ENCODE measurements at places on chromosomes 1 and 21.

DNA sequence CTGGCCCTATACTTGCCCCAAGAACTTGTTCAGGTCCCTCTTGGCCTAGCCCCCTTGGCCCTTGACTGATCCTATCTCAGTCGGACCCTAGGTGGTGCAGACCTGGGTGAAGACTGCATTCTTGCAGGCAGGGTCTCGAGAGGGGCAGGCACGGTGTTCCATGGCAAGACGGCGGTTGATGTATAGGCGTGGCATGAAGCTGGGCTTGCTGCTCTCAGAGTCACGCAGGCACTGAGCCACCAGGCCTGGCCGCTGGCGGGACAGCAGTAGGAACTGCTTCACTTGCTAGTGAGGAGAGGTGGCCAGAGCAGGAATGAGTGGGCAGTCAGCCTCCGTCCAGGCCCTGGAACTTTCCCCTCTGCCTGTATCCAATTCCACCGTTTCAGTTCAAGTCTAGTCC, 3.8 kb downstream of the HECTD3 start:
- no peak for DNase-seq

DNA sequence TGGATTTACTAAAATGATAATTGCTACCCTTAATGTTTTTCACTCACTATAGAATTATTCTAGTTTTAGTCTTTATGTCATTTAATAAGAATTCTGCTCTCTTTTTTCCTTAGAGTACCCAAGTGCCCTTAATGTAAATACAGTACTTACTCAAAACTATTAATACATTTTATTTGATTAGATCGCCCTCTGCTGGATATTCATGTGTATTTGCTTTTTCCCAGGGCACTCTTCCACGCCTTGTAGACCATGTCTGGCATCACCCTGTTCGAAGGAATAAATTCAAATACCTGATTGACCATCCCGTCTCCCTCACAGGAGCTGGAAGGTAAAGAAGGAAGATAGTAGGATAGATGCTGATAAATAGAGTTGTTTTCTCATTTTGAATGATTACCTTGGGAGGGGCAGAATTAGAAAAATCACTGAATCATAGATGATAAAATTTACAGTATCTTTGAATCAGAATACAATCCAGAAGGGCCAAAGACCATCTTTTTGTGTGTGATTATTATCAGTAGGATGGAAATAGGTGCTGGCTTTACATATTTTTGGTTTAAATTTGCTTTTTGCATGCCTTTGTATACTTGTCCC, 4.1 kb downstream of the AXDND1 start:
- DNase-seq: peak; percentile 86

GRCh38 chr1:204250428-204251030, 36.7 kb upstream of the GOLT1A start:
- no peak for DNase-seq

DNA sequence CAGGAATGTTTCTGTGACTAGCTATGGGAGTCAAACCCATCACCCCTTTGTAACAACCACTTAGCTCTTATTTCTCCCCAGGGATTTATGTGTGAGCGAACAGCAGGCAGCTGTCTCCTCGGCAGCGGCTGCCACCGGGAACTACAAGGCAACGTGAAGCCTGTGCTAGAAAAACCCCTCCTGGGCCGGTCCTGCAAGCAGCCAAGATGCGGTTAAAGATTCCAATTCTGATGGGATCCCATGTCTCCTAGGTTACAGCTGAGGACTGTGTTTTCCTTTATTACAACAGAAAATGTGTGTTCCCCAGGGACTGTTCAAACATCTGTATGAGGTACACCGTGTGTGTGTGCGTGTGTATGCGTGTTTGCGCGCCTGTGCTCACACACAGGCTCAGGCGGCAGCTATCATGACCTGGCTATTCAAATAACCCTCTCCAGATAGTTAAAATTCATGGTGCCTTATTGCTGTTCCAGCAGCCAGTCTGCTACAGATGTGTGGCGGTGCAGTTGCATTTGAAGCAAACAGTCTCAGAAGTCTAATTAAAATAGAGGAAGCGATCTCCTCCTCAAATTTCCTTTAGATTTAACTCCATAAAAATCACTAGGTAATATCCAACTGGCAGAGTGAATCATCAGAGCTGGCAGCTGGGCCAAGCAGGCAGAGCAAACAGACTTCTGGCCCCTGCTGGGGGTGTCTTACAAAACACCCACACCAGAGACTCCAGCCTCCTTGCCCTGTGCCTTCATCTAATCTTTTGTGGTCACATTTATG, 68.0 kb downstream of the LMX1A start:
- DNase-seq: peak; percentile 97

GRCh38 chr1:8361198-8361849, 43.4 kb downstream of the SLC45A1 start:
- DNase-seq: no peak

DNA sequence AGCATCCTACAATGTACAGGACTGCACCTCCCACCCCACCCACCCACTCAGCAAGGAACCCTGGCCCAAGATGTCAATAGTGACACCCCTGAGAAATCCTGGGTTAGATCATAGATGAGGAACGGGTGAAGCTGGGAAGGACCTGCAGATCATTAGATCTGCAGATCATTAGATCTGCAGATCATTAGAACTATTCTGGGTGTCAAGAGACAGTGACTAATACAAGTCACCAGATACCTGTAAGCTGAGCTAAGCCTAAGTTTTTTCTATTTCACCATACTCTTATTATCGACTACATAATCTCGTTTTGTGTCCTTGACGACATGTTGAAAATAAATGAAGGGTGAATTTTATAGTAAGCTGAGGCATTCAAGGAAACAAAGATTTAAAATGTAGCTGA, 325.7 kb downstream of the DUSP10 start:
- DNase-seq: no peak

DNA sequence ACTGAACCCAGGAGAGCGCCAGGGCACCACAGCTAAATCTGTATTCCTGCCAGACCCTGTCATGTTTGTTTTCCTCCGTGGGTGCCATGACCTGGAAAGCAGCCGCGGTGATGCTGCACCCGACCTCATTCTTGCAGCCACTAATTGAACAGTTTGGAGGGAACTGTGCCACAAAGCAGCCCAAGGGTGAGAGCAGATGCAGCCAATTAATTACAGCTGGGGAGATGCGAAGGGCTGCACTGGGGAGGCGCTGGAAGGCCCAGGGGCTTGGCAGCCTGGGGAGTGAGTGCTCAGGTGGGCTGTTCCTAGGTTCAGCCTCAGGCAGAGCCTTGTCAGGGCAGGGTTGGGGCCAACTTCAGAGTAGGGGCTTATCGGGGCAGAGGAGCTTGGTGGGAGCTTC, 158.4 kb upstream of the CD34 start:
- peak; percentile 91 for DNase-seq

- DNase-seq: no peak
These were observed 135.3 kb downstream of the GDAP2 start for GRCh38 chr1:117794073-117794472.

GRCh38 chr1:109974191-109974590, 10.4 kb upstream of the AHCYL1 start:
- DNase-seq: no peak

GRCh38 chr1:20478057-20478635, 7.9 kb downstream of the CAMK2N1 start:
- no peak for DNase-seq

GRCh38 chr1:178361847-178362246, 134.9 kb downstream of the CLEC20A start:
- DNase-seq: no peak

DNA sequence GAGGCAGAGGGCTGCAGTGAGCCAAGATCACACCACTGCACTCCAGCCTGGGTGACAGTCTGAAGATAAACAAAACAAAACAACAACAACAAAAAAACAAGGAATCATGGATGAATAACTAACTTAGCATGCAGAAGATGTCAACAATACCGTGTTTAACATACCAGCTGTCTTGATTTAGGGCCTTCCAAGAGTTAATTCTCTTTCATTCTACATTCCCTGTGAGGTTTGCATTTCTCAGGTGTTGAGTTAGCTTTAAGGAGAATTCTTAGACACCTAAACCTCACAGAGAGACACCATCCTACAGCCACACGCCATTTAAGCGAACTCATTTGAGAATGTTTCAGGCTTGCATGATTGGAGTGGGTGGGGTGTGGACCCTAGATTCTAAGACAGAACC, 363.1 kb upstream of the RUNX1 start:
- no peak for DNase-seq

DNA sequence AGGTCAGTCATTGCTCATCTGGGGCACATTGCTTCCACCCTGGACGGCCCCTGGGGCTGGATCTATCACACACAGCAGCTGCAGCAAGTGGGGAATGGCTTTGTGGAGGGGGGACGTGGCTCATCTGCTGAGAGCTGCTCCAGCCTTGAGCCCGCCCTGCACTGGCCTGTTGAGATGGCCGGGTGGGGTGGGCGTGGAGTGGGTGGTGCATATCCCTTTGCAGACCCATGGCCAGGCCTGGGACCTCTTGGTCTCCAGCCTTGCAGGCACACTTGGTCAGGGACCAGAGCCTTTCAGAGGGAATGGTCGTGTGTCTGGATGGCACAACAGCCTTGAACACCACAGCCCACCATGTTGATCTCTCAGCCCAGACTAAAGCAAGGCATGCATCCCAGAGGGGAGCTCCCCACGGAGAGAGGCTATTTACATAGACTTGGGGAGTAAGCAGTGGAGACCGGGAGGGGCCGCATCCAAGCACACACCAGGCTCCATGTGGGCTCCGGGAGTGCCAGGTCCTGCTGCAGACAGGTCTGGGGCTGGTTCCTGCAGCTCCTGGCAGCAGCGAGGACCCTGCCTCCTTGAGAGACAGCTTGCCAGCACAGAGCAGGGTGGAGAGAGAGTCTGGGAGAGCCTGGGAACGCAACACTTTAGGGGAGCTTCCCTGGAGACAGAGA, 52.8 kb upstream of the SELENON start:
- DNase-seq: no peak

- DNase-seq: peak; percentile 73
These were observed 8.6 kb downstream of the HJV start for GRCh38 chr1:146012703-146013558.

- DNase-seq: no peak
These were observed 35.6 kb upstream of the ECE1 start for GRCh38 chr1:21325731-21326387.

DNA sequence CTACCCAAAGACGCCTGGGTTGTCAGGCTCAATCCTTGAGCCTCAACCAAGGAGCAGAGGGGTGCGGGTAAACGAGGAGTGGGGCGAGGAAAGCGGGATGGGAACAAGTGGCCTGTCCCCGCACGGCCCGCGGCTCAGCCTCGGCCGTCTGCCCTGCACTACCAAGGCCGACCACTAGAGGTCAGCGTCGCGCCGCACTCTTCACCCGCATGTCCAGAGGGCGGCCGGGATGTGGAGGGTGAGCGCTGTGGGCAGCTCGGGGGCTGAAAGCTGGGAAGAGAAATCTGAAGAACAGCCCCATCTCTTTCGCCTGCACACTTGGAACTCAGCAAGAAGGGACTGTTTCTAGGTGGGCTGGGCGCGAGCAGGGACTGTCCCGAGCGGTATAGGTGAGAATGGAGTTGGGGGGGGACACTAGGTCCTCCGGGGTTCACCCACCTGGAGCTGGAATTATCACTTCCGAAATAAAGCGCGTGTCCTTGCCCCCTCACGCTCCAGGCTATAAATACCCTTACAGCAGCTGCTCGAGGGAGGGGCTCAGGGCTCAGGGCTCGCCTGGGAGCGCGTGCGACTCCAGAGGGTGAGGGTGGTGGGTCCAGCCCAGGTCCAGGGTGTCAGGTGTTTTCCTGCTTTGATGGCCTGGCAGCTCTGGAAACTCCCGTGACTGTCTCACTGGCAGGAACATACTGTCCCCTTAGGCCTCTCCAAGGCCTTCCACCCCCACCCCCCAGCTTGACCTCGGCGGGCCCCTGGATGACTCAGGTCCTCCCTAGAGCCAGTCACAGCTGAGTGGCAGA, 9.8 kb downstream of the SLC30A2 start:
- peak; percentile 51 for DNase-seq

- DNase-seq: no peak
These were observed 43.2 kb upstream of the NUF2 start for GRCh38 chr1:163278602-163279001.

DNA sequence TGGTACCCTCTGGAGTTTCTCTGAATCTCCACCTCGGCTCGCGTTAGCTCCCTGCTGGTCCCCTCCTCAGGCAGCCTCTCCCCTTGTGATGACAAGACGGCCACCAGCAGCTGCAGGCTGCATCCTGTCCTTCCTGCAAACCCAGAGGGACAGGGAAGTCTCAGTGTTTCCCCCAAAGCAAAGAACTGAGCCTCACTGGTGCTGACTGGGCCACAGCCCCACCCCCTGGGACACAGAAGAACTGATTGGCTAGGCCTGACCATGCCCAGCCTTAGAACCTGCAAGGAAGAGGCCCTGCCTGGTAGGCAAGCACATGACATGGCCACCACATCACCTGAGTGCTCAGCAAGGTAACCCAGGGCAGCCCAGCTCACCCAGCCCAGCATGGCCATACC, 34.6 kb downstream of the TMEM51 start:
- no peak for DNase-seq

- no peak for DNase-seq
These were observed 37.5 kb downstream of the QSOX1 start for GRCh38 chr1:180192172-180192571.

GRCh38 chr1:232302376-232303221, 327.3 kb downstream of the SIPA1L2 start:
- peak; percentile 98 for DNase-seq

GRCh38 chr1:58333511-58333910, 213.0 kb downstream of the OMA1 start:
- no peak for DNase-seq

GRCh38 chr1:30323352-30323751, 400.0 kb downstream of the MATN1 start:
- DNase-seq: no peak

GRCh38 chr1:232806186-232806510, 932 bp downstream of the MAP10 start:
- no peak for DNase-seq

DNA sequence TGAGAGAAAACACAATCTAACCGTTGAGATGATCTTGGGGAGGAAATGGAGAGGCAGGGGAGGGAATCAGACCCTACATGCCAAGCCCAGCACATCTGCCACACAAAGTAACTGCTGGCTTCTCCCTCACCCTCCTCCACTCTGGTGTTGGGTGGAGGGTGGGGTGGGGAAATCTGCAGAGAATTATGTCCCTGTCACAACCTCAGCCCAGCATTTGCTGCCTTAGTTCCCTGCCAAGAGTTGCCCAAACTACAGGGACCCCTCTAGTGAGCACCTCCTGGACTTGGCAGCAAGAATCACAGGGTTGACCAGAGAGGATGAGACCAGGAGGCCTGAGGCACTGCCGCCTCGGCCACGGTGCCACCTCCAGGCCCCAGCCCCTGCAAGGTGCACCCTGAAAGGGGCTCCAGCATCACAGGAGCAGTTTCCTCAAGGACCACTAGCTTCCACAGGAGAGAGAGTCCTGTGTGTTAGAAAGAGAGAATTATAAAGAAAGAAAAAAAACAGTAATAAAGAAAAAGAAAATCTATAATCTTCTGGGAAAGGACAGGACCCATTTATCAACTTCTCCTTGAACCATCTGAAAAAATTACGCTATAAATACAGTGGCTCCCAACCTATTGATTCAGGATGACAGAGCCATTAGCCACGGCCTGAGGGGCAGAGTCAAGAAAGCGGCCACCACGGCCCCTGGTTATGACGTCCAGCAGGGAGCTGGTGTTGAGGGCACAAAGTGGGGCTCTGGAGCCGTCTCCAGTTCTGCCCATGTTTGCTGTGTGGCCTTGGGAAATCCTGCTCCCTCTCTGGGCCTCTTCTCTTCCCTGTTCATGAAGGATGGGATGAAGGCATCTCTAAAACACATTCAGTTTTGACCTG, 451.7 kb downstream of the MATN1 start:
- no peak for DNase-seq

GRCh38 chr1:109659145-109659544, 3.2 kb downstream of the GSTM4 start:
- no peak for DNase-seq

- no peak for DNase-seq
These were observed 1.8 kb upstream of the ZBTB48 start for GRCh38 chr1:6577831-6578525.

GRCh38 chr21:30634906-30635305, at the start of gene KRTAP20-2:
TSS of gene KRTAP20-2 (plus strand) at chr21:30635206. CDS start at chr21:30635264, 58 bp downstream.
- DNase-seq: no peak
